ENCODE measurements at places on chromosomes 7 and 10.

DNA sequence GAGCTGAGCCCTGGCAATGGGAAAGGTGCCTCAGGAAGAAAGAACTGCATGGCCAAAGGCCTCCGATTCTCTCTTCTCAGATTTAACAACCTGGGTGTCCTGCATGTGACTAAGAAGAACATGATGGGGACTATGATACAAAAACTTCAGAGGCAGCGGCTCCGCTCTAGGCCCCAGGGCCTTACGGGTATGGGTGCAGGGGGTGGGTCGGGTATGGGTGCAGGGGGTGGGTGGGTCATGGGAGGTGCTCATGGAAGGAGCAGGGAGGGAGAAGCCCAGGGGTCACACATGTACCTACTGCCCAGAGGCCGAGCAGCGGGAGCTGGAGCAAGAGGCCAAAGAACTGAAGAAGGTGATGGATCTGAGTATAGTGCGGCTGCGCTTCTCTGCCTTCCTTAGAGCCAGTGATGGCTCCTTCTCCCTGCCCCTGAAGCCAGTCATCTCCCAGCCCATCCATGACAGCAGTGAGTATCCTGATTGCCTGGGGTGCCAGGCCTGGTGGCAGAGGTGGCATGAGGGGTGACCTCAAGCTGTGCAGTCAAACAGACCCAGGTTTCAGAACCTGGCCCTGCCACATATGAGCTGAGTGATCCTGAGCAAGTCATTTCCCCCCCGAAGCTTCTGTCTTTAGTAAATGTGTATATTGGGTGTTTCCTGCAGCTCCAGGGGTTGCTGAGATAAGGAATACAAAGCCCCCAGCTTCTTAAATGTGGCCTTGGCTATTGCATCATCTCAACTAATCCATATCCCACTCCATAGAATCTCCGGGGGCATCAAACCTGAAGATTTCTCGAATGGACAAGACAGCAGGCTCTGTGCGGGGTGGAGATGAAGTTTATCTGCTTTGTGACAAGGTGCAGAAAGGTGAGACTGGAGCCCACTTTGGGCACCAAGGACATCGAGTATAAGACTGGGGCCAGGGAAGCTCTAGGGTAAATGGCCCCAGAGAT lies 2.0 kb downstream of the NFKB2 start:
- no peak for DNase-seq

DNA sequence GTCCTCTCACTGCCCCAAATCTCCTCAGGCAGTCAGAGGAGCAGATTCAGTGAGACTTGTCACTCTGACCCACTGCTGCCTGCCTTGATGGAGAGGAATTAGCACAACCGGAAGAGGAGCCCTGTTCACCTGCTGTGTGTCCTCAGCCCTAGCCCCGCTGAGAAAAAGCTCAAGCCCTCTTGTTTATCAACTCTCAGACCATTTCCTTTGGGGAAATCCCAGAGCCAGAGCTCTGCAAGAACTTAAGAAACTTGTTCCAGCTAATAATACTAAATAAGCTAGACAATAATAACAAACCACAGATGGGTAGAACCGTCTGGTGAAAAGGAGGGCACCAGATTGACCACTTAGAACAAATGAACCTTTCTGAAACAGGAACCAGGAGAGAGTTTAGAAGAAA lies 37.7 kb upstream of the ITGB1 start:
- DNase-seq, result no peak

DNA sequence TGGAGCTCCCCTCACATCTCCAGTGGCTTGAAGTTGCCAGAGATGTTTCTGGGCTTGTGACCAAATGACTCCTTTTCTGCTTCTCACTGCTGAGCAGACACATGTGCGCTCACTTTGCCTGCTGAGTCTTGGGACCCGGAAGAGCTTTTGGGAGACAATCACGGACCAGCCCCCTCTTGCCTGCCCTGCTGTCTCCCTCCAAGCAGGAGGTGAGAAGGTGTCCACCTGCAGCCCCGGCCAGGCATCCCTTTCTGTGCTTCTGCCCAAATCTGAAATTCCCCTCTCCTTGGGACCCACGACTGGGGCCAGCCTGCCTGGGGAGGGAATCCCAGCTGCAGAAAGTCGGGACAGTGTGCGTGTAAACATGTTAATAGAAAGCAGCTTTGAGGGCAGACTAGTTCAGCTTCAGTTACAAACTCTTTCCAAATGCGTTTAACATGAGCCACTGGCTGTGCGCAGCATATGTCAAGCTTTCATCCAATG lies 31.7 kb downstream of the HTRA1 start:
- no peak for DNase-seq

DNA sequence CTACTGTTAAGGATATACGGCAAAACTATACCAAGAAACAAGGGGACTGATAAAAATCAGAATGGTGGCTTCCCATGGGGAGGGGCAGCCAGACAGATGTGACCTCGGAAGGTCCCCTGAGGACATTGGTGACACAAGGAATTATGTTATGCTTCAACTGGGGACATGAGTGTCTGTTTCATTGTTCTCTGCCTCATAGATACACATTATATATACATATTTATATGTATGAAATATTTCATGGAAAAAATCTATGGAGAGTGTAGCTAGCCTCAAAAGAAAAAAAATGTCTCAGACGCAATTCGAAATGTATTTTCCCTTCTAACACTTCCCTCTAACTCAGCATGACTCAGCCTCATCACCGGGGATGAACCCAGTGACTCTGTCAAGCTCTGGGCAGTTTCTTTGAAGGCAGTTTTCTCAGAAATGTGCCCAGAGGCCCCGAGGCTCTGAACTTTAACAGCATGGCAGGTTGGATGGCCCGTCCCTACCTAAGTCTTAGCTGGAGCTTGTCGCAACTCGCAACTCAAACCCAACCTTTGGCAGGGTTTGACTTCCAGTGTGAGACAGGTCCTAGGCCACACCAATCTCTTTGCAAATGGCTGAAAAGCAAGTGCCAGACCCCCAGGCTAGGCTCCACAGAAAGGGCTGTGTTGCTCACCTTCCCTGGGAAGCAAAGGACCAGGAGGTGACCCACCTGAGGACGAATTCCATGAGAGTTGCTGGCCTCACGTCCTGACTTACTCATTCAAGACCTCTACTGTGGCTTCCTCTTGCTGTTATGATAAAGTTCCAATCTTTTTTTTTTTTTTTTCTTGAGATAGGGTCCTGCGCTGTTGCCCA lies 86.9 kb downstream of the CARD11 start:
- DNase-seq, result no peak

GRCh38 chr7:37390114-37390513 lies 58.5 kb downstream of the ELMO1 start:
- DNase-seq, result no peak

- peak; percentile 8 for DNase-seq
Measured at GRCh38 chr7:52917982-52918578, 117.4 kb upstream of the POM121L12 start.

DNA sequence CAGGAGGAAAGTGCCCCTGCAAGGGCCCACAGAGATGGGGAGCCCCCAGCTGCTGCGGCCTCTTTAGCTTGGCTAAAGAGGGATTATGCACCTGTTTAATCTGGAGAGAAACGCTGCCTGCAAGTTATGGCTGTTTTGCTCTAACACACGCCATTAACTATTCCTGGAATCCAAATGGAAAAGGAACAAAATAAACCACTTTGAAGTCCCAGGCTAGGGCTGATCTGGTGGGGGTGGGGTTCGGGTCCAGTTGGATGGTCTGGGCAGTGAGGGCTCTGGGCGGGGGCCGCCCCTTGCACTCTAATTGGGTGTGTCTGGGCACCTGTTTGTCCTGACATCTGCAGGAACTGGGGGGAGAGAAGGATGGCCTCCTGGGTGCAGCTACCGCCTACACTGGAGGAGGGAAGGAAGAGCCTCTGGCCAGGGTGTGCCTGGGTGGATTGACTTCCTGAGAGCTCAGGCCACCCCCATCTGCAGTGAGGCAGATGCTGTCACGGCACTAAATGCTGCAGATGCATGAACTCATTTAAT lies 300.6 kb downstream of the ZEB1 start:
- DNase-seq, result no peak

- DNase-seq, result no peak
Measured at GRCh38 chr10:188546-188945, 53.3 kb downstream of the ZMYND11 start.

DNA sequence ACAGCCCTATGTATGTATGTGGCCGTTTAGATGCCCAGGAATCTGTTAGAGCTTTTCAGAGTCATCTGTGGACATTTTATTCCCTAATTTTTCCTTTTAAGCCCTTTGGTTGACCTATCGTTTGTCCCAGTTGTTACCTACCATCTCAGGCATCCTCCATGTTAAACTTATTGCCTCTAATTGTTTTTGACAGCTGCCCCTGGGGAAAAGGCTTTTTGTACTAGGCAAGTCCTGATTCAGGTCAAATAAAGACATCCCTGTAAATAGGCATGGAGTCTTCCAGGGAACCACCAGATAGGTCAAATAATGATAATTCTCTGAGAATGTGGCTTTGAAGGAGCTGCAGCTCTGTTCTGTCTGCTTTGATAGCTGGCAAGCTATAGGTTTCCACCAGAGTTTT lies 87.7 kb upstream of the CYP26C1 start:
- no peak for DNase-seq

GRCh38 chr7:53768186-53768585 lies 732.8 kb downstream of the POM121L12 start:
- no peak for DNase-seq

GRCh38 chr10:34985823-34986222 lies 104.3 kb downstream of the CUL2 start:
- DNase-seq, result peak; percentile 50

DNA sequence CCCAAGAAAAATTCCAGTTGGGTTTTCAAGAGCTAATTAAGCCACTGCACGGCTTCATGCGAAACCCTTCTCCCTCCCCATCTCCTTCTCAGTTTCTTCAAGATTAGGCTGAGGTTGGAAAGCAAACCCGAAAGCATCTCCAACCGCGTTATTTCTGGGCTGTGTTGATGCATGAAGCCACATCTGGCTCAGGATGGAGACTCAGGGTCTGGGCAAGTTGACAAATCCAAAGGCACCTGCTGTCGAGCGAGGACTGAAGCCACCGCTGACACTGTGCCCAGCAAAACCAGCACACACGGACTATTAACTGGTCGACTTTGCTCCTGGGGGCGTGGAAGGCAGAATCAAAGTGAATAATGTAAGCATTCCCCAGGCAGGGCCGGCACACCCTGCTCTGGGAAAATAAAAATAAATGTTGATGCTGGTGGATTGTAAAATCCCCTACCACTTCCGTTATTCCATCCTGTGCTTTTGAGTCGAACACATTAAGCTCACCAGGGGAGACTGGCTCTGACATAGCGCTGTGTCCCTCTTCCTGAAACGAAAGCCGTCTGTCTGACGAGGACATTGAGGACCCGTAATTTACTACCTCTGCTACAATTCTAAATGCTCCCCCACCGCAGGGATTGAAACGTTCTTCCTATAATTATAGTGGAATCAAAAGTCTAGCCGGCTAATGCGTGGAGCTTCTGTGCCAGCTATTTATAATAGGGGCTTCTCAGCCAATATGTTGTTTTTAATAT lies 269.8 kb downstream of the ADARB2 start:
- DNase-seq, result peak; percentile 20

DNA sequence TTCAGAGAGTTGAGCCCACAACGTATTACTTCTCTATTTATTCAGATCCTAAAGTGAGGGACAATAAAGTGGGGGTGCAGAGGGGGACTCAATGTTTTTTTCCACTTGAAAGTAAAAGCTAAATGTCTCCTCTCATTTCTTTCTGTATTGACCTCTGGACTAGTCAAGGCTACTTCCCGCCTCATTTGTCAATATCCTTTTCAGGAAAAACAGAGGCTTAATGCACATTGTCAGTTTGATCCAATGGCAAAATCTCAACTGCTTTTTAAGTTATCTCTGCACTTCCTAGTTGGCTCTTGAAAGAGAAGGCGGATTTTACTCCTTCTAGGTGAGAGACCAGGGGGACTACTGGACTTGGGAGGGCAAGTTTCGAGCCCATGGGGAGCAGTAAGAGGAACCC lies 56.4 kb downstream of the HIPK2 start:
- no peak for DNase-seq

GRCh38 chr10:44650691-44651661 lies 260.2 kb upstream of the TMEM72 start:
- DNase-seq, result no peak

GRCh38 chr7:29841926-29842701 lies 35.8 kb downstream of the WIPF3 start:
- DNase-seq, result no peak

DNA sequence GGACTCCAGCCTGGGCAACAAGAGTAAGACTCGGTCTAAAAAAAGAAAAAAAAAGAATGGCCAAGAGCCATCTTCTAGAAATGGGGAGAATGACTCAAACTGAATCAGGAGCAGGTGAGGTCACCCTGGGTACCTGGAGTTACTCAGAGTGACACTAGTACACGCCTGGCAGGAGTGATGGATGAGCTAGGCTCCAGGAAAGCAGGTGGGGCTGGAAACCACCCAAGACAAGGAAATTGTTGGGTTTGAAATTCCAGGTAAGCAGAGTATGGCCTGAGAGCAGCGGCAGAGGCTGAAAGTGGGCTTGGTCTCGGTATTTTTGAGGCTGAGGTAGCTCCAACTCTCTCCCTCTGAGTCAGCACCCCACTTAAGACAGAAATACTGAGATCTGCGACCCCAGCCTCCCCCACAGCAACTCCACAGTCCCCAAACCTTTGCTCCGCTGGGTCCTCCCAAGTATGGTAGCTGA lies 18.5 kb downstream of the DDIT4 start:
- no peak for DNase-seq

GRCh38 chr7:55205124-55205955 lies 159.8 kb upstream of the LANCL2 start:
- DNase-seq, result no peak

- peak; percentile 13 for DNase-seq
Measured at GRCh38 chr7:27774717-27775328, 34.9 kb downstream of the TAX1BP1 start.

DNA sequence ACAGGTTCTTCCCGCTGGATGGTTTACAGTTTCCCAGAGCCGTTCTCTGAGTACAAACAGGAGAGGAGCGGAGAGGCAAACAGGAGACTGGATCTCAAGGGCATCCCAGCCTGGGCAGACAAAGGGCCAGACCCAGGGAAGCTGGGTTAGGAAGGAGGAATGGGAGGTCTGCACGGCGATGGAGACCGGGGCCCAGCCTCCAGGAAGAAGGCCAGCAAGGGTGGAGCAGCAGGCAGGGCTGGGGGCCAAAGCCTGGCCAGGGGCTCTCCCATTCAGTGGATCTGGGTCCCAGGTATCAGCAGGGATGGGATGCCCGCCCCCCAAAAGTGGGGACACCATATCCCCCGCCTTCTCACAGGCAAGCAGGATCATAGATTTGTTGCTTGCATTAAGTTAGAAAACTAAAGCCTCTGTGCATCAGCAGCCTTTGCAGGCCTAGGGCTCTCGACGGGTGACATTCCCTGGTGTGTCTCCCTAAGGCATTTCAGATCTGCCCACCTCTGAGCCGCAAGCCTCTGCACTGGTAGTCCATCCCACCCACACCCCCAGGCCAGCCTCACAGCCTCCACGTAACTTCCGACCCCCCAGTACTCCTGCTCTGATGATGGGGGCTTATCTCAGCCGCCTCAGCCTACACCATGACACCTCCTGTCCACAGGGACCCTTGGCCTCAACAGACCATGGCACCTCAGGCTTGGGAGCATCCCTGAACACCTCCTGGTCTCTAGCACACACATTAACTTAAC lies 59.9 kb downstream of the TNS3 start:
- DNase-seq, result no peak

GRCh38 chr10:120460776-120461175 lies 3.7 kb downstream of the PLPP4 start:
- no peak for DNase-seq

- no peak for DNase-seq
Measured at GRCh38 chr10:94349327-94349726, 13.4 kb downstream of the NOC3L start.

- DNase-seq, result no peak
Measured at GRCh38 chr10:72503694-72504438, 122.0 kb downstream of the MICU1 start.

Data from RPMI8226 (cell line).